ENCODE measurements at places on chromosomes 11 and 22.

- no peak for DNase-seq
These were observed 1.9 kb upstream of the DBX1 start for GRCh38 chr11:20161923-20162744.

- no peak for DNase-seq
These were observed 6.7 kb upstream of the AP1B1 start for GRCh38 chr22:29394931-29395581.

DNA sequence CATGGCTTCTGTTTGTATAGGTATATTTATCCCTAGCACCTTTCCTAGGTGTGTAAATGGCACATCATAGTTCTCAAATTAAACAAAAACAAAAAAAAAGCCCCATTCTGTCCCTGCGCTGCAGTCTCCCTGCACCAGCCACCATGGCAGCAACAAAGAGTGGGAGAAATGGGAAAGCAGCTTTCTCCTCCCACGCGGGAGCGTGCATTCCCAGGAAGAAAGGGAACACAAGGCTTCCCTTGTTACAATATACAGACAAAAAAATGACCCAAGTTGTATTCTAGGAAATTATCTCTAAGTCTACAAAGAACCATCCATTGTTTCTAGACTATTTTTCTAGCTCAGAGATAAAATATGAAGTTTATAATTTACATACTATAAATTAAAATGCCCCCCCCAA lies 16.1 kb upstream of the TMPRSS5 start:
- no peak for DNase-seq

DNA sequence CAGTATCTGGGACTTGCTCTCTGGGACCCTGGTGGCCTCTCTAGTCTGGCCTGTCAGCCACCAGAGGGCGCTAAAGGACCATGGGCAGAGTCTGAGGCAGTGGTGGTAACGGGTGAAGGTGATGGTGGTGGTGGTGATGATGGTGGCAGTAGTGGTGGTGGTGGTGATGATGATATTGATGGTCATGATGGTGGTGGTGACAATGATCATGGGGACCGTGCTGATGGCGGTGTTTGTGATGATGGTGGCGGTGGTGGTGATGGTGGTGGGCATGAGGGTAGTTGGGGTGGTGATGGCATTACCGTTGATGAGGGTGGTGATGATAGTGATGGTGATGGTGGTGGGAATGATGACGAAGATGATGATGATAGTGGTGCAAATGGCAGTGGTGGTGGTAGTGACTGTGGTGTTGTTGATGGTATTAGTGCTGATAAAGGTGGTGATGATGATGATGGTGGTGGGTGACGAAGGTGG lies 16.0 kb downstream of the TRPM5 start:
- no peak for DNase-seq

DNA sequence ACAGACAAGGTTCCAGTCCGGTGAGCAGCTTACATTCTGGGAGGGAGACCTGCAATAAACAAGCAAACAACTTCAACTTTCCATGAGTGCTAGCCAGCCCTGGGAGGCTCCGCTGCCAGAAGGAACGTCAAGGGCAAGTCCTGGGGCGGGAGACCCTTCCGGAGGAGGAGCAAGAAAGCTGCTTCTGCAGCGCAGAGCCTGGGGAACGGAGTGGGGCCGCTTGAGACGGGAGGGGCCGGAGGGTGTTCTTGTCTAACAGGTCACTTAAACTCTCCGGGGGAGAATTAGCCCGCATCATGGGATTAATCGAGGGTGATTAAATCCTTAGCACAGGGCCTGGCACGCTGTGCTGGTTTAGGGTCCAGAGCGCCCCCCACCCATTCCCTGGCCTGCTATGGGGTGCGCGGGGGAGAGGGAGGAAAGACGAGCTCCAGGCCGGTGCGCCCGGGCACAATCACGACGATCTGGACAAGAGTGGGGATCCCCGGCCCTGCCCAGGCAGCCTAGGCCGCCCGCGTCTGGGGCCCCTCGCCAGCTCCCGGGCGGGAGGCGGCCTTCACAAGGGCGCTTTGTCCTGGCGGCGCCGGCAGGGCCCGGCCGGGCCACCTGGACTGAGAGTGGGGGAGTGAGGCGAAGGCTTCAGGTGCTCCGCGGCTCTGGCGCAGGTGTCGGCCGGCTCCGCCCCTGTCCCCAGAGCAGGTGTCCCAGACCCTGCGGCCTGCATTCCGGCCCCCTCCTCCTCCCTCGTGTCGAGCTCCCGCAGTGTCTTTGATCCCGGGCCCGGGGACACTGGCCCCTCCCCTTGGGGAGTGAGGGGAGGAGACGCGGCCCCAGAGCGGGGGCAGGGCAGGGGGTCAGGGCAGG lies 663 bp upstream of the LARGE2 start:
- no peak for DNase-seq

DNA sequence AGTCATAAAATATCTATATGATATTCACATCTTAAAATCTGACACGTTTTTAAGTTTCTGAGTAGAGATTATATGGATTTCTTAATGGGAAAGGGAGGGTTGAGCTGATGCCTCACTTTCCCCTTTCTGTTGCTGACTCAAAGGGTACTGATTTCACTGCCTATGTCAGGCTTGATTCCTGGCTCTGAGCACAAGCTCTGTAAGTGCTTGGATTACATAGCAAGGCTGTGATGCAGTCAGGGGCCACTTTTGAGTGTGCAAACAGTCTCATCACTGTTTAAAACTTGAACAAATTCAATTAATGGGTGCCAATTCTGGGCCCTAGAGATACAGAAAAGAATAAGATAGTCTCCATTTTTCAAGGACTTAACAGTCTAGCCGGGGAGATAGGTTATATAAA lies 14.4 kb downstream of the ATXN10 start:
- DNase-seq = no peak

- DNase-seq = no peak
These were observed 27.0 kb downstream of the ARL14EP start for GRCh38 chr11:30349885-30350284.

DNA sequence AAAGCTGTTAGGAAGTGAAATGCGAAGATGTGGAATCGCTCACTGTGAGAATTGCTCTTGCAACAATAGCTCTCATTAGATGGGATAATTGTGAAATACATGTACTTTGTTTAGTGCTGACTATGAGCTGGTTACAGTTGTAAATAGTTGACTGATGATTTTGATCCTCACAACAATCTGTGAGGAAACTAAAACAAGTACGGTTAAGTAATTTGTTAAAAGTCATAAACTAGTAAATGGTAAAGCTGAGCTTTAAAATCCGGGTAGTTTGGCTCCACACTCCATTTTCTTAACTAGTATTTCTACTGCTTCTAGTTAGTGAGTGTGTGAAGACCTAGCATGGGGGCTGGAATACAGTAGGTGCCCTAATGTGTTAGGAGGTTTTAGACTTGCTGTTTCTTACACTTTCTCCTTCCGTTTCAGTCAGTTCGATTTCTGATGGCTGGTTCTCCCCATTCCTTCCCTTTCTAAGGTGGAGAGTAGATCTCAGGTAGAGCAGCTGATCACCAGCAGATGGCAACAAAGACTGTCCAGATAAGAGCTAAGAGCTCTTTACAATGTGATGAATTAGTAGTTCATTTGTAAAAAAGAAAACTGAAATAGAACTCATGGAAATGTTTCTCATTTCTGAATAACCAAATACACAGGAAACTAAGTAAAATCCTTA lies 16.3 kb upstream of the CYP2R1 start:
- no peak for DNase-seq

GRCh38 chr11:92057849-92058442 lies 166.7 kb upstream of the FAT3 start:
- no peak for DNase-seq

DNA sequence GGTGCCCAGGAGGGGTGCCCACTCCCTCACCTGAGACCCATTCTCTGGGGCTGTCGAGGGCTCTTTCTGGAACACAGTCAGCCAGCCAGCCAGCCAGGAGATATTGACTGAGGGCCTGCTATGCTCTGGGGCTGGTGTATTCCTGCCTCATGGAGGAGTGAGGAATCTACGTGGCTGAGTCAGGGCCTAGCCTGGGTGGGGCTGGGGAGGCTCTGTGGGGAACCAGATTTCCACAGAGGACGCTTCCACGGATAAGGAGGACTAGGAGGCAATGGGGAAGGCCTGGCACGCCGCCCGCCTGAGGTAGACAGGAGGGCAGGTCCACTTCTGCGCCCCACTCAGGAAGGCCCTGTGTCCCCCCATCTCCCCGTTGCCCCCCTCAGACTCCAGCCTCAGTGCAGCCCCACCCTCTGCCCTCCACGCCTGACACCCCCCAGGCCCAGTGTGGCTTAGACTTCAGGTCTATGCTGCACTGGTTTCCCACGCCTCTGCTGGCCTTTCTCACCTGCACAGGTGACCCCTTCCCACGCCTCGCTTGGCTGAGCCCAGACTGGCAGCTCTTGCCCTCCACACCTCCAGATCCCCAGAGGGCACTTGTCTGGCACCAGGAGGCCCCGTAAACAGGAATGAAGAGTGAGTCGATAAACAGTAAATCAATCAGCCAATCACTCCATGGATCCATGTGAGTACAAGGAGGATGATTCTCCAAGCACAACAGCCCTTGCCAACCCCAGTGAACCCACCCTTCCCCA lies 37.5 kb downstream of the MACROD1 start:
- no peak for DNase-seq

- no peak for DNase-seq
These were observed 37.2 kb upstream of the TH start for GRCh38 chr11:2208691-2209369.

Data from C1 segment of cervical spinal cord (tissue), 14 donors.